ENCODE measurements at places on chromosomes 16 and 17. TPM values are rescaled to one million over a fixed set of nuclear protein-coding genes. Genes with fewer than 3 reads are reported as not detected.
A peak's percentile ranks its signal among the peaks of the same experiment; 100 is the strongest.

- no peak for DNase-seq
These were observed 51.9 kb downstream of the ABCC6 start for GRCh38 chr16:16171332-16171919.

DNA sequence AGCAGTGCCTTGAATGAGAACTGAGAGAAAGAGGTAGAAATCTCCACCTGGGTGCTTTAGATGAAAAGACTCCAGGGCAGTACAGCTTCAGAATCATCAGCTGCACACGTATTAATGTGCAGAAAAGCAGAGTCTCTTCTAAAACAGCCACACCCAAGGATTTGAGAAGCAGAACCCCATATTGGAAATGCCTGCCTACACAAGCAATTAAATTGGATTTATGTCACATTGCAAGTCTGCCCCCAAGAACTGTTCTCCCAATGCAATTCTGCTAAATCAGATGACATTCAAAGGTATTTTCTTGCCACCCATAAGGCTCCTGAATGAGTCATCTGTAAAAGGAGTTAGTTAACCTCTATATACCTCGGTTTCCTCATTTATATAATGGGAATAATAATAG lies 326.0 kb upstream of the C16orf82 start:
- no peak for DNase-seq

Gene NUP93
- total RNA-seq, result 124 TPM

GRCh38 chr16:10579965-10580882 lies at the start of gene EMP2:
Gene EMP2, minus strand, starts transcription at chr16:10580598. Its CDS starts 32,981 bp downstream, at chr16:10547617.
- peak; percentile 72 for DNase-seq

GRCh38 chr17:6686026-6686425 lies 27.1 kb downstream of the SLC13A5 start:
- DNase-seq, result no peak

Gene PRAC2
- not detected for total RNA-seq

Gene AURKB
- 104 TPM for total RNA-seq

Gene PLK1
- total RNA-seq, result 100 TPM

DNA sequence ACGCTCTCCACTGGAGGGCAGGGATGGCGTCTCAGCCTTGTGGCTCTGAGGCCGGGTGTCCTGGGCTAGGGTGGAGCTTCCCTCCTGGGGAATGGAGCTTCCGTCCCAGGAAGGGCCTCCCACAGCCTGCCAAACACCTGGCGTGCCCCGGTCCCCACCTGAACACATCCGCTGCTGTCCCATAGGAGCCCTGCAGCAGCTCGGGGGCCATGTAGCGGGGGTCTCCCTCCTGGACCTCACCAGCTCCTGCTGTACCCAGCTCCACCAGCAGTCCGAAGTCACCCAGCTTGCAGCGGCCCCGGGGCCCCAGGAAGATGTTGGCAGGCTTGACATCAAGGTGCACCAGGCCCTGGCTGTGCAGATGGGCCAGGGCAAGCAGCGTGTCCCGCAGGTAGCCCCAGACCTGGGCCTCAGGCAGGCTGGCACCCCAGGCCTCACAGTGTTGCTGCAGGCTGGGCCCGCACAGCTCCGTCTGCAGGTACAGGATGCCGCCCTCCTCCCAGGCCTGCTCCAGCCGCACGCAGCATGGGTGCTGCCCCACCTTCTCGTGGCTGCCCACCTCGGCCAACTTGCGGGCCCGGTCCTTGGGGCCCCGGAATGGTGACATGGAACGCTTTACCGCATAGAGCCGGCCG lies 5.0 kb downstream of the PKMYT1 start:
- DNase-seq, result no peak

DNA sequence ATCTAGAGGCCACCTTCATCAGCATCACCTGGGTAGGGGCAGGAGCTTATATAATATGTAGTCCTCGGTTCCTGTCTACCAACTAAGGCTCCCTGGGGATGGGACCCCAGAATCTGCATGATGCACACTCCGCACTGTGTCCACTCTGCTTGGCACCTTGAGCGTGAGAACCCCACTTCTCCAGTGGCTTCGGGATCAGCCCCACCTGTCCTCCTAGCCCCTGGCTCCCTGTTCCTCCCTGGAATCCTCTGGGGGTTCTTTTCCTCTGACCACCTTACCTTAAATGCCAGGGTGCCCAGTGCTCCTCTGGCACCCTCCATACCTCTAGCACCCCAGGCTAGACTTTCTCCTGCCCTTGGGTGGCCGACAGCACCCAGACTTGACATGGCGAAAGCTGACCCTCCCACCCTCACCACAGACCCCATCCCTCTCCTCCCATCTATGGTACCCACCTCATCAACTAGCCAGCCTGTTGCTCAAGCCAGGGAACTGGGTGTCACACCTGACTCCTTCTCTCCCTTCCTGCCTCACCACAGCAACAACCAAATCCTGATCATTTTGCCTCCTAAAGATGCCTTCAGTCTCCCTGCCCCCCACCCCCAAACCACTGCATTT lies 2.8 kb upstream of the NXPH3 start:
- no peak for DNase-seq

DNA sequence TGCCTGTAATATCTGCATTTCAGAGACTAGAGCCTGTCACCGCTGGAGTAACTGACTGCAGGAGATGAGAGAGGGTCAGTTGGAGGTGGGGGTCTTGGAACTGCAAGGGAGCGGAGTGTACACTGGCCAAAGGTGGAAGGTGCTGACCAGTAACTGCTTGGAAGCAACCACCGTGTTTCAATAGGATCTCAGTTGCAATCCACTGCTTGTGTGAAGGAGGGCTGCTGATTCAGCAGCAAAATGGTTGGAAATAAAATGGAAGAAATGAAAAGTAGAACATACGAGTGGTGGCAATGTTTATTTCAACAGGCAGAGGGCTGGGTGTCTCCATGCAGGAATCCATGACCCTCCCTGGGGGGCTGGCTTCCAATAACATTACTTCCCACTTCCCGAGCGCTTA lies 2.1 kb upstream of the JPH3 start:
- no peak for DNase-seq

DNA sequence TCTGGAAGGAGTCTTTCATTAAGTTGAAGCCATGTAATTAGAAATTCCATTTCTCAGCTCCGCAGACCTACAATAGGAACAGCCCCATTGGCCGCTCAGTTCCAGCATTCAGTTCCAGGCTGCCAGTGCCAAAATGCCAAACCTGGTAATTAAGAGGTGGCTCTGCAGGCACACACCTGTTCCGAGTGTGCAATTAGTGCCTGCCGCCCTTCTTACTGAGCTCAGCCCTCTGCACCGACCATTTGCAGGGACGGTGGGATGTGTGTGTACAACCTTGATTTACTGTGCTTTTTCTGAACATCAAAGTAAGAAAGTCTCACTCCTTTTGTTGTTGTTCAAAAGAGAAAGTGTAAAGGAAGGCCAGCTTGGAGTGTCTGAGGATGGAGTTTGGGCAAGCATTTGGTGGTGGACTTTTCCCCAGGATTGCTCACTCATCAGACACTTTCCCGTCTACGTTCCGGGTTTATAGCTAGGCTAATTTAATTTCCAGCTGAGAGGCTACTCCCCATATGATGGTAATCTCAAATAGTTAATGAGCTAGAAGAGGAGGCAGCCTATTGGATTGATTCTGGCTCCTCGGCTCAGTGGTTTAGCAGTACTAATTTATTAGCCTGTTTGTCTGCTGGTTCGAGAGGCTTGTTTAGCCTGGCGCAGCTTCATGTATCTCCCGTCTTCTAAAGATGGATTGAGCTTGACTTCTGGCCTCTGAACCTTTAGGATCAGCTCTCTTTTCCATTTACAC lies 20.0 kb downstream of the HS3ST3B1 start:
- no peak for DNase-seq

Gene THUMPD1
- 29.0 TPM for total RNA-seq
